ENCODE measurements at places on chromosomes 1 and 21.

- no peaks in the 10 kb centered on the region for H3K4me1 ChIP-seq
- H3K4me3 ChIP-seq = no peak overlapping the region
- peak; percentile 42 for DNase-seq
These were observed 17.5 kb downstream of the SLC26A9 start for GRCh38 chr1:205925736-205926135.

DNA sequence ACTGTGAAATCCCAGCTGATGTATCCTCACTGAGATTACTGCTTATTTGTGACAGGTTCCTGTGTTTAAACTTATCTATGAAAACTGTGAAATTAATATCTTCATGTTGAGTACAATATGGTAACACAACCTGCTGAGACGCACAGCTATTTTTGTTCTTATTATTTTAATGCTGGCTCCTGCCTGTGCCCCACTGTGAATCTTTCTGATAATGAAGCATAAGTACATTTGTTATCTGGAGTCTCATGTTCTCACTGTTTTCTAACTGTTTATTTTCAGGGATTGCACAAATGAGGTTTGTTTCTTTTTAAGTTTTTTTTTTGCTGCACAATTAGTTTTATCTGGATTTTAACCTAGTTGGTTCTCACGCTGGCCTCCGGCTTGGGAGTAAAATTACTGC, 39.9 kb upstream of the IFNAR2 start:
- no peaks in the 10 kb centered on the region for H3K4me1 ChIP-seq
- H3K27me3 ChIP-seq = peaks cover 6% of the 10 kb centered on the region
- no peak overlapping the region for H3K4me3 ChIP-seq

DNA sequence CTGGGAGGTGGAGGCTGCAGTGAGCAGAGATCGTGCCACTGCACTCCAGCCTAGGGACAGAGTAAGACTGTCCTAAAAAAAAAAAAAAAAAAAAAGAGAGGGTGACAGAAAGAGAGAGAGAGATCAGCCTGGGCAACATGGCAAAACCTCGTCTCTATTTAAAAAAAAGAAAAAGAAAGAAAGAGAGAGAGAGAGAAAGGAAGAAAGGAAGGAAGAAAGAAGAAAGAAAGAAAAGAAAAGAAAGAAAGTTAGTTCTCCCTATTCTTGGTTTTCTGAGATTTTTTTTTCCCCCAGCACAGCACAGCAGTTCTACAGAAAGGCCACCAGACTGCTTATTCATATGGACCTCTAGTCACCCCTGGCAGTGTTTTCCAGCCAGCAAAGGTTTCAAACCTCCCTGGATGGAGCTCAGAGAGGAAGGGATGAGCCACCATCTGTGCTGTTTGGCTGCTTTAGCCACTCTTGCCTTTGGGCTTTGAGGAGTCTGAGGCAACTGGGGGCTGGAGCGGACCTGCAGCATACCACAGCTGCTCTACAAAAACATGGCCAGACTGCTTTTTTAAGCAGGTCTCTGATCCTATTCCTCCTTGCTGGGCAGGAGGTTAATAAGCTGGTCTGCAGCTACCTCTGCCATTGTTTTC, 10.6 kb downstream of the S100A6 start:
- peaks cover 12% of the 10 kb centered on the region for H3K4me1 ChIP-seq
- no peaks in the 10 kb centered on the region for H3K27me3 ChIP-seq
- no peaks in the 10 kb centered on the region for H3K36me3 ChIP-seq

GRCh38 chr1:22789356-22789994, 78.8 kb downstream of the EPHB2 start:
- H3K36me3 ChIP-seq = no peaks in the 10 kb centered on the region
- DNase-seq = no peak
- H3K27me3 ChIP-seq = peaks cover 4% of the 10 kb centered on the region
- peaks cover 6% of the 10 kb centered on the region for H3K4me1 ChIP-seq
- no peak overlapping the region for H3K4me3 ChIP-seq
- no peak overlapping the region for H3K27ac ChIP-seq

GRCh38 chr1:159647616-159648015, 60.0 kb downstream of the APCS start:
- H3K4me1 ChIP-seq = no peaks in the 10 kb centered on the region
- no peaks in the 10 kb centered on the region for H3K27me3 ChIP-seq
- no peak overlapping the region for H3K27ac ChIP-seq
- H3K4me3 ChIP-seq = no peak overlapping the region
- H3K36me3 ChIP-seq = no peaks in the 10 kb centered on the region

GRCh38 chr1:40841602-40842001, 20.6 kb downstream of the CITED4 start:
- no peaks in the 10 kb centered on the region for H3K36me3 ChIP-seq
- no peak for DNase-seq

DNA sequence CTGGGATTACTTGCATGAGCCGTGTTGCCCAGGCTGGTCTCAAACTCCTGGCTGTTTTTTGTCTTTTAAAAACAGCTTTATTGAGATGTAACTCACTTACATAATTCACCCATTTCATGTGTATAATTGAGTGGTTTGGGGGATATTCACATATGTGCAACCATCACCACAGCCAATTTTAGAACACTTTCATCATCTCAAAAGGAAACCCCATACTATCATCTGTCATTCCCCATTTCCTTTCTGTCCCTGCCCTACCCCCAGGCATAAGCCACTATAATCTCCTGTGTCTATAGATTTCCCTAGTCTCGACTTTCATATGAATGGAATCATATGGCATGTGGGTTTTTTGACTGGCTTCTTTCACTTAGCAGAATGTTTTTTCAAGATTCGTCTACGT, 43.3 kb downstream of the GPR137B start:
- H3K27me3 ChIP-seq = no peaks in the 10 kb centered on the region
- no peak overlapping the region for H3K4me3 ChIP-seq
- no peaks in the 10 kb centered on the region for H3K36me3 ChIP-seq
- no peak overlapping the region for H3K27ac ChIP-seq

DNA sequence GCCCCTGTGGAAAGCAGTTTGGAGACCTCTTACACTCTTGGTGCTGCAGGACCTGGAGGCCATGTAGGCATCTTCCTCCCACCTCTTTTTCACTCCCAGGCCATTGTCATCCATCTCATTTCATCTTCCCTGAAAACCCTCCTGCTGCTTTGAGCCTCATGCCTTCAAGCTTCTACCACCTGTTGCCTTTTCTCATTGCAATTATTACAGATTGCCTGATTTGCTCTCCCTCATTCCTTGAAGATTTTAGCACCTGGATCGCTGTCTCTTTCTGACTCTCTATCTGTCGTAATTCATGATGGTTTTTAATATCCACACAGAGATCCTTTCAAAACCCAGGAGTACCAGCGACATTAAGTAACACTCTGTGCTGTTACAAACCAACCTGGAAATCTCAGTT, 350.2 kb downstream of the CAMTA1 start:
- DNase-seq = no peak
- H3K36me3 ChIP-seq = no peaks in the 10 kb centered on the region

DNA sequence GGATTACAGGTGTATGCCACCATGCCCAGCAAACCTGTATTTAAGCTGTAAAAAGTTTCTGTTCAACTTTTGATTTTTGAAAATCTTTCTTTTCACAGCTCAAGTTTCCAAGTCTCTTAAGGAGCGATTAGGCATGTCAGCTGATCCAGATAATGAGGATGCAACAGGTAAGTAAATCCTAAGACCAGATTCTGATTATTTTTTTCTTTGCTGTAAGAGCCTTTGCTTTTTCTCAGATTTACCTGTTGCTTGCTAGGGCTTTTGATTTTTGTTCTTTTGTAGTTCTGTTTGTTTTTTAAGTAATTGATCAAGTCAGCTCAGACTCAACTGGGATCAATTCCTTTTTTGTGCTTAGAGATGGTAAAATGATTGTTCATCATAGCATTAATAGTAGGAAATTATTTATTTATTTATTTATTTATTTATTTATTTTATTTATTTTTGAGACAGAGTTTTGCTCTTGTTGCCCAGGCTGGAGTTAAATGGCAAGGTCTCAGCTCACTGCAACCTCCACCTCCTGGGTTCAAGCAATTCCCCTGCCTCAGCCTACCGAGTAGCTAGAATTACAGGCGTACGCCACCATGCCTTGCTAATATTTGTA, 21.1 kb upstream of the SNRPE start:
- H3K4me1 ChIP-seq = no peaks in the 10 kb centered on the region
- H3K4me3 ChIP-seq = no peak overlapping the region
- H3K27ac ChIP-seq = no peak overlapping the region
- no peaks in the 10 kb centered on the region for H3K27me3 ChIP-seq

- no peak for DNase-seq
- no peaks in the 10 kb centered on the region for H3K27me3 ChIP-seq
- H3K36me3 ChIP-seq = no peaks in the 10 kb centered on the region
- H3K4me3 ChIP-seq = no peak overlapping the region
These were observed 21.7 kb downstream of the UBE2T start for GRCh38 chr1:202320081-202320405.

- DNase-seq = no peak
- H3K4me1 ChIP-seq = no peaks in the 10 kb centered on the region
- no peak overlapping the region for H3K27ac ChIP-seq
- no peaks in the 10 kb centered on the region for H3K36me3 ChIP-seq
- no peaks in the 10 kb centered on the region for H3K27me3 ChIP-seq
- H3K4me3 ChIP-seq = no peak overlapping the region
These were observed 185.0 kb downstream of the RGS7 start for GRCh38 chr1:241171991-241172390.

GRCh38 chr1:7011826-7012225, 226.6 kb downstream of the CAMTA1 start:
- no peaks in the 10 kb centered on the region for H3K36me3 ChIP-seq
- H3K4me3 ChIP-seq = no peak overlapping the region
- DNase-seq = no peak
- no peak overlapping the region for H3K27ac ChIP-seq
- no peaks in the 10 kb centered on the region for H3K4me1 ChIP-seq
- no peaks in the 10 kb centered on the region for H3K27me3 ChIP-seq

- peak overlapping the region; percentile 58 for H3K27ac ChIP-seq
- peak; percentile 54 for DNase-seq
- no peaks in the 10 kb centered on the region for H3K27me3 ChIP-seq
- no peaks in the 10 kb centered on the region for H3K36me3 ChIP-seq
These were observed 19.0 kb upstream of the MFN2 start for GRCh38 chr1:11961230-11961629.

GRCh38 chr1:110411173-110411735, 3.8 kb upstream of the LAMTOR5 start:
- no peak for DNase-seq
- no peaks in the 10 kb centered on the region for H3K27me3 ChIP-seq
- H3K4me1 ChIP-seq = peaks cover 5% of the 10 kb centered on the region
- H3K27ac ChIP-seq = no peak overlapping the region
- H3K4me3 ChIP-seq = no peak overlapping the region

DNA sequence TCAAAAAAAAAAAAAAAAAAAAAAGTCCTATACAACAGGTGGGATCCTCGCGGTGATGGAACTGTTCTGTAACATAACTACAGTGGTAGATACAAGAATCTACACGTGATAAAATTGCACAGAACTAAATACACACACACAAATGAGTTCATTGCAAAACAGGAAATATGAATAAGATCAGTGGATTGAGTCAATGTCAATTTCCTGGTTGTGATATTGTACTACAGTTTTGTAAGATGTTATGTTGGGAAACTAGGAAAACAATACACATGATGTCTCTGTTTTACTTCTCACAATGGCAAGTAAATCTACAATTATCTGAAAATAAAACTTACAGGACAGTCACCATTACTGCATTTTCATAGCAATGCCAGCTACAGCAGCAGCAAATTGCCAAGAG, 59.8 kb downstream of the ITGB3BP start:
- DNase-seq = no peak
- H3K4me1 ChIP-seq = no peaks in the 10 kb centered on the region
- no peaks in the 10 kb centered on the region for H3K27me3 ChIP-seq

DNA sequence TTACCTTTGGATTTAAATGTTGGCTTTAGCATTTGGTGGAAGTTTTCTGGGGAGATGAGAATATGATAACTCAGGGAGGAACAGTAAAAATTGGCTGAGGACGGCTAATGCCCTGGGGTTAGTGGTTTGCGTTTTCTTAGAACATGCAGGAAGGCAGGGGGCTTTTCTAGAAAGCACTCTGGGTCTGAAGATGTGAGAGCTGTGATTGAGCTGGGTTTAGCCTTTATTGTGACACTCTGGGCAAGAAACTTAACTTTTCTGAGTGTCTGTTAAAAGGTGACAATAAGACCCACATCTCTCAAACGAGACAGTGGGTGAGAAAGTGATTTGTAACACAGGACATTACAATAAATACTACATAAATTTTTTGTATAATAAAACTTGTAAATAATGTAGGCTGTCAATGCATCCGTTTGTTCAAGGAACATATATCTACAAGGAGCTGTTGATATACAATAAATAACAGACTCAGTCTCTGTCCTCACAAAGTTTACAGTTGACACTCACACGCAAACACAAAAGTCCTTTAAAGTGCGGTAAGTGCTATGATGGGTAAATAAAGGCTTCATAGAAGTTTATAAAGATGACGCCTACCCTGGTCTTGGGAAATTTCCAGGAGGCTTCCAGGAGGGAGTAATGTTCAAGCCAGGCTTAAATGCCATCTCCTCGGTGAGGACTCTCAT, 49.5 kb upstream of the MRPS6 start:
- peaks cover 19% of the 10 kb centered on the region for H3K4me1 ChIP-seq
- H3K27ac ChIP-seq = peak overlapping the region; percentile 50
- H3K4me3 ChIP-seq = no peak overlapping the region
- no peaks in the 10 kb centered on the region for H3K27me3 ChIP-seq

GRCh38 chr1:145983206-145983675, 13.1 kb downstream of the TXNIP start:
- H3K27me3 ChIP-seq = no peaks in the 10 kb centered on the region
- no peak for DNase-seq
- peaks cover 15% of the 10 kb centered on the region for H3K4me1 ChIP-seq
- no peaks in the 10 kb centered on the region for H3K36me3 ChIP-seq
- no peak overlapping the region for H3K27ac ChIP-seq
- H3K4me3 ChIP-seq = no peak overlapping the region

DNA sequence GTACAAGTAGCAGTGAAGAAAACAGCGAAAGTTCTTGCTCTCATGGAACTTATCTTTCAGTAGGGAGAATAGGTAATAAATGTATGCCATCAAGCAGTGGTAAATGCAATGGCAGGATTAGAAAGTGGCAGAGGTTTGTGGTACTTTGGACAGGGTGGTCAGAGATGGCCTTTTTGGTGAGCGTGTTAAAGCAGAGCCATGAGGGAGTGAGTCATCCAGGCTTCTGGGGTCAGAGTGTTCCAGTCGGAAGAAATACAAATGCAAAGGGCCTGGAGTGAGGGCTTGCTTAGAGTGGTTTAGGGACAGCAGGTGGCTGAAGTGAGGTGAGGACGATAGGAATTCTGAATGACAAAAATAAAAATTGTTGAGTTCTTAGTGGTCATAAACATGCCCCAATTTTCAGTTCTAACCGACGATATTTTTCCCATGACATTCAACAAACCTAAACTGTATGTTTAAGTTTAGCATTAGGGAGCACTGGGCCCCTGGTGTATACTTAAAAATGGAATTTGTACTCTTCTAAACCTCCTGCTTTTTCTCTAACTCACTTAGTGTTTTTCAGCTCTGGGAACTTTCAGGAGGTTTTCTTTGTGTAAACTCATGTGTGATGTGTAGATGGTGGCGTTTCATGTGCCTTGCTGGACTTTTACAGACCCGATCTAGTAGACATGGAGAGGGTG, 78.2 kb downstream of the MACF1 start:
- H3K27me3 ChIP-seq = no peaks in the 10 kb centered on the region
- H3K27ac ChIP-seq = peak overlapping the region; percentile 24
- H3K4me3 ChIP-seq = no peak overlapping the region
- no peaks in the 10 kb centered on the region for H3K36me3 ChIP-seq
- no peaks in the 10 kb centered on the region for H3K4me1 ChIP-seq

All from hepatocyte (in vitro differentiated cells).